GM23248 (cell line): ENCODE measurements at places on chromosomes 12 and 14.

GRCh38 chr12:7131502-7131866, 1.3 kb downstream of the CLSTN3 start:
- DNase-seq = no peak

GRCh38 chr12:106901276-106901675, 54.4 kb upstream of the TMEM263 start:
- DNase-seq = peak; percentile 44

GRCh38 chr12:12725956-12726554, 8.9 kb downstream of the CDKN1B start:
- no peak for DNase-seq

DNA sequence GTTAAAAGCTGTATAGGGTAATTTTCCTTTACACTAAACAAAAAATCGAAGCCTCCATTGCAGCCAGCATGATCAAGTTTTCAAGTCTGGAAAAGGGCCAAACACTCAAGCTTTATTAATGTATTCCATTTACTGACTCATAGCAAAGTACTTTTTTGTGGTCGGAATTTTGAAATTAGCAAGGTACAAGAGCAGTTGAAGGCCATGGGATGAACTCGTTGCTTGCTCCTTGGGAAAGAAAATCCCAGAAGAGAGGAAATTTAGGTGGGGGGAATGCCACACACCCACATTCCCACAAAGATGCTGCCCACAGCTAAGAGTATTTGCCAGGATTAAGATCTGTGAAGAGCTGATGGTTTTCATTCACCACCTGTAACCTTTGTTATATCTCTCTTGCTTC, 333.7 kb downstream of the EGLN3 start:
- DNase-seq = peak; percentile 80

- no peak for DNase-seq
These were observed 15.4 kb upstream of the BCL11B start for GRCh38 chr14:99287269-99287942.

DNA sequence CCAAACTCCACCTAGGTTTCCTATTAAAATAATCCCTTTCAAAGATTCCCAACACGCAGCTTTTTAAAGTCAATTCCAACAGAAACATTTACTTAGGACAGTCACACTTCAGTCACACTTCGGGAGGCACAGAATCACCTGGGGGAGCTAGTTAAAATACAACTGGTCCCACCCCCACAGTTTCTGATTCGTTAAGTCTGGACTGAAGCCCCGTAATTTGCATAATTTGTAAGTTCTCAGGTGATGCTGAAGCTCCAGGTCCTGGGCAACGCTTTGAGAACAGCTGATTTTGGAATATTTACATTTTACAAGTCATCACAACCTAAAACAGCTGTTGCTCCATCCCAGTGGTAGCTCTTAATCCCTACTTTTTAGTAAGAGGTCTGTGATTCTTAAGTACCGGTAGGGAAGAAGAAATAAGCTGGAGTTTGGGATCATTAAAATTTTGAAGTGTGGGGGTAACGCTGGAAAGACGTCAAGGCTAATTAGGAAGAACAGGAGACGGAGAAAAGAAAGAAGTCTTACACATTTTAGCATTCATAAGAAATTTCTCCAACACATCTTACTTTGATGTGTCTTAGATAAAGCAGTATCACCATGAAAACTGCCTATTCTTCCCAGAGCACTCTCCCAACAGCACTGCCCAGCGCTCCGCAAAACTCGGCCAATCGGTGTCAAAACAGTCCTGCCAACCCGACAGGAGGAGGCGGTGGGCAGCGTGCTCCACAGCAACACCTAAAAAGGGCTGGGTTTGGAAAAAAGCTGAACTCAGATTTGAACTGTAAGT, 1.1 kb downstream of the IPO8 start:
- DNase-seq = peak; percentile 71

- DNase-seq = peak; percentile 94
These were observed 54.6 kb downstream of the TTC8 start for GRCh38 chr14:88879022-88879421.

DNA sequence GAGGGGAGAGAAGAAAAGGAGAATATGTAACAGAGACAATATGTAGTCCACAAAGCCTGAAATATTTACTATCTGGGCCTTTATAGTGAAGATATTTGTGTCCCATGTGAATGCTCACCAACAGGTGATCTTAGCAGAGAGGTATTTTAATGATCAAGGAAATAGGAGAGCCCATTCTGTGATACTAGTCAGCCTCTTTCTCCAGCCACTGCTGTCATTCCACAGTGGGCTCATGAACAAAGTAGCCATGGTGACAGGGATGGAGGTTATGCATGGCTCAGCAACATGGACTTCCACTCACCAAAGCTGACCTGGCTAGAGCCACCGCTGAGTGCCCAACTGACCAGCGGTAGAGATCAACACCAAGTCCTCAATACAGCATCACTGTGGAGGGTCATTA, 58.2 kb downstream of the OSBPL8 start:
- no peak for DNase-seq

DNA sequence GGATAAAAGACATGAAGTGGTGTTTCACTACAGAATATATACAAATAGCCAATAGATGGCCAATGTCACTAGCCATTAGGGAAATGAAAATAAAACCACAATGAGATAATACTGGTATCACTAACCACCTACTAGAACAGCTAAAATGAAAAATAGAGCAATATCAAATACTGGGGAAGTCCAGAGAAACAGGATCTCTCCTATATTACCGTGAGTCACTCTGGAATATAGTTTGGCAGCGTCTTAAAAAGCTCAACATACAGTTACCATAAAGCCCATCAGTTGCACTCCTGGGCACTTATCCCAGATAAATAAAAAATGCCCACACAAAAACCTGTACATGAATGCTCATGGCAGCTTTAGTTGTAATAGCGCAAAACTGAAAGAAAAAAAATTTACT, 101.7 kb downstream of the TMTC1 start:
- no peak for DNase-seq

- no peak for DNase-seq
These were observed 223.5 kb downstream of the MSRB3 start for GRCh38 chr12:65501935-65502334.

GRCh38 chr12:52827499-52828090, 6.5 kb downstream of the KRT79 start:
- no peak for DNase-seq

DNA sequence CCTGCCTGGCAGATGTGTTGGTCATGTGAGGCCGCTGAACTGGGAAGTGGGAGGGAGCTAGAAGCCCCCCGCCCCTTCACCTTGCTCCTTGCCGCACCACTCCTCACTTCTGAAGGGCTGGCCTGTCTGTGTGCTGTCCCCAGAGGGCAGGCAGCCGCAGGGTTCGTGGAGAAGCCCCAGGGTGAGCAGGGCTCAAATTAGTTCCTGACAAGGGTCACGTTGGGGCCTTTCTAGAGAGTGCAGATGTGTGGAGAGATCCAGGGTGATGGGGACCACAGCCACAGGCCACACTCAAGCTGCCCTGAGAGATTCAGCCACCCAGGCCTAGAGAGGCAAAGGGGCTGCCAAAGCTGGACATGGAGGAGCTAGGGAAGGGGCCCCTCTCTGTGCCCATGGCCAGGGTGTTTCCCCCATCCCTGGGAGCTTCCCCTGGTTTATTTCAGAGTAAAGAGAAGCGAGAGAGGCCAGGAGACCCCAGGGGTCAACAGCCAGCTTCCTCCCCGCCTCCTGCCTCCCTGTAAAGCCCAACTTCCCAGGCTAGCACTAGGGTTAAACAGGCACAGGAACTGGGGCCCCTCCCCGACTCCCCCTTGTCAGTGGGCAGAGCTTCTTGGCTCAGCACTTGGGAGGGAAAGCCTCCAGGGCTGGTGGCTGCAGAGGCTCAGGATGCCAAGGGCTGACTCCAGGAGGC, 16.2 kb downstream of the SLC25A29 start:
- DNase-seq = no peak

- no peak for DNase-seq
These were observed 618.4 kb downstream of the SLC6A15 start for GRCh38 chr12:84294246-84294645.

- DNase-seq = no peak
These were observed 17.1 kb downstream of the DEGS2 start for GRCh38 chr14:100142073-100143040.

DNA sequence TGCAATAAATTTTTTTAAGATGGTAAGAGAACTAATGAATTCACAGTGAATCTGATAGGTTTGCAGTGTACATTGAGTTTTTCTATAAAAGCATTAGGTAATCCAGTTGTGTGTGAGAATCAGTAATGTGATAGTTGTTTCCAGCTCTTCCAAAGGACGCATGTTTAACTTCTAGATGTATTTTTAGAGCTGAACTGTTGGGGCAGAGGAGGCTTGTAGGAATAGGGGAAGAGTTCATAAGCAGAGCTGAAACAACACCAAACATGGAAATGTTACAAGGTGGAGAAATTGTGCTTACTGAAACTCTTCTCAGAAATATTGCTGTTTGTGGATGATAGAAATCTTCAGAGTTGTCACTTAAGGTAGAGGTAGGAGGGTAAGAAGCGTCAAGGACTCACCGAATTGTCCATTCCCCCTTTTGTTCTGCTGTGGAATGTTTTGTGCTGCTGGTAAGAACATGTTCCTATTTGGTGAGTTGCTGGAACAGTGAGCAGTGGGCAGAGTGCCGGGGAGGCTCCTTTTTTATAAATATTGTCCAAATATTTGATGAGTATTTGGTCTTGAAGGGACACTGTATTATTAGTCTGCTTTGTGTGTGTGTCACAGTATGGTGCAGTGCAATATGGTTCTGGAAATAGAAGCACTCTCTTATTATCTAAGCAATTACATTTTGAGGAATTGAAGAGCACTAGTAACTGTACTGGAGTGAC, 76.7 kb downstream of the ANO6 start:
- DNase-seq = no peak

DNA sequence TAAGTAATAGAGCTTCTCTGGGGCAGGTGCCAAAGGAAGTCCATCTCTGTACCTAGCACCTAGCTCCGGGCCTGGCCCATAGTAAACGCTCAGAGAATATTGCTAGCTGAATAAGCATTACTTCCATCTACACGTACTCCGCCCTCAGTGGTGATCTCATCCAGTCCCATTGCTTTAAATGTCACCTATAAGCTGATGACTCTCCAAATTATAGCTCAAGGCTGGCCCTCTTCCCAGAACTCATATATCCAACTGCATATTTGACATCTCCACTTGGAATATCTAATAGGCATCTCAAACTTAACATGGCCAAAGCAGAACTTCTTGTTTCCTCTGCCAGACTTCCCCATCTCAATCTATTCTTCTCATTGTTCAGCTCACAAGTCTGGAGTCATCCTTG, 6.9 kb upstream of the DYNLL1 start:
- peak; percentile 27 for DNase-seq

GRCh38 chr12:9669534-9669933, at the start of gene CLEC2D:
Gene CLEC2D (plus strand): TSS chr12:9669713. CDS start chr12:9669735, 22 bp downstream.
- no peak for DNase-seq

- no peak for DNase-seq
These were observed 447.5 kb downstream of the GXYLT1 start for GRCh38 chr12:41697161-41697560.

DNA sequence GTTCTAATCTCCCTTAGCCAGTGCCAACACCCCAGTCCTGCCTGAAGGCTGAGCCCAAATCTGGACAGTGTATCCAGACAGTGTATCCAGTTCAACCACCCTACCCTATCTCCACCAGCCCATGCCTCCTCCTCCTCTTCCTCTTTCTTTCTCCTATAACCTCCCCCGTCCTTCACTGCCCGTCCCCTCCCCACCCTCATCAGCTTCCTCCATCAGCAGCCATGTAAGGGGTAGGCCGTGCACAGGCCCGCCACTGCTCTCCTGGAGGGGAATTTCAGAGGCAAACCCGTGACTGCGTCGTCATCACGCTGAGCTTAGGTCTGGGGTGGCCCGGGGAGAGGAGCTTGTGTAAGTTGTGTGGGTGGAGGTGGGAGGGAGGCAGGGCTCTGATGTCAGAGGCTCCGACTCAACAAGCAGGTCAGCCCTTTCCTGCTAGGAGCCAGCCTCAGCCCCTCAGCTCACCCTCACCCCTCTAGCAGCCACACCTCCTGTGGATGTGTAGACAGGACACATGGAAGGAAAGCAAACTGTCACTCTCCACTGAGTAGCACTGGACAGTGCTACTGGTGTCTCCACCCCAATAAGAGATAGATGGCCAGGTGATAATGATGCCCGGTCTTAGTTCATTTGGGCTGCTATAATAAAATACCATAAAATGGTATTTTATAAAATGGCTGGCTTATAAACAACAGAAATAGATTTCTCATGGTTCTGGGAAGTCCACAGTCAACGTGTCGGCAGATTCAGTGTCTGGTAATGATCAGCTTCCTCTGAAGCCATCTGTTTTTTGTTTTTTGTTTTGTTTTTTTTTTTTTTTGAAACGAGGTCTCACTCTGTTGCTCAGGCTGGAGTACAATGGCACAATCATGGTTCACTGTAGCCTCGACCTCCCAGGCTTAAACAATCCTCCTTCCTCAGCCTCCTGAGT, 50.5 kb downstream of the IRF2BPL start:
- peak; percentile 84 for DNase-seq

DNA sequence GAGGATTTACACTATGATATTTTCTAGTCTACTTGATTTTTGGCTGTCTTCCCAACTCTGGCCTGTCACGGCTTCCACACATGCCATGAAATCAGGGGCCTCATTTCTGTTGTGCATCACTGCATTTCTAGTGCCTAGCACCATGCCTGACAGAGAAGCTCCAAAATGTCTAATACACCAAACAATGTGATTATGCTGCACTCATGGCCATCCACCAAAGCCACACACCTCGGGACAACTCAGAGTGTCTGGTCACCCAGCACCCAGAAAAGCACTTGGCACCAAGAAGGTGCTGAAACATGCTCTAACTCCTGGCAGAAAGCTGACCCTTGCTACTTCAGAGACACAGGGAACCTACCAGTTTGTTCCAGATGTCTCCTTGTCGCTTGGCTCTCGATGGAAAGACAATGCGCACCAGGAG, 11.3 kb downstream of the GCN1 start:
- peak; percentile 40 for DNase-seq

- no peak for DNase-seq
These were observed 355.8 kb downstream of the FSCB start for GRCh38 chr14:44151130-44151820.

DNA sequence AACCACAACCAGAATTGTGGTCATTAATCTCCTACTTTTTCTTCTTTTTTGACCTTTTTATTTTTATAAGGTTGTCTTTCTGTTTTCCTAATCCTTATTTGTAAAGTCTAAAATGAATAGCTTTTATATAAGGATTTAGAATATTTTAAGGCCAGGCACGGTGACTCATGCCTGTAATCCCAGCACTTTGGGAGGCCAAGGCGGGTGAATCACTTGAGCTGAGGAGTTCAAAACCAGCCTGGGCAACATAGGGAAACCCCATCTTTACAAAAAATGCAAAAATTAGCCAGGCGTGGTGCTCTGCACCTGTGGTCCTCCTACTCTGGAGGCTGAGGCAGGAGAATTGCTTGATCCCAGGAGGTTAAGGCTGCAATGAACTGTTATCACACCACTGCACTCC, 55.1 kb downstream of the IFT81 start:
- peak; percentile 75 for DNase-seq
